ENCODE measurements at places on chromosomes 3 and 15.
A peak's percentile ranks its signal among the peaks of the same experiment; 100 is the strongest.

DNA sequence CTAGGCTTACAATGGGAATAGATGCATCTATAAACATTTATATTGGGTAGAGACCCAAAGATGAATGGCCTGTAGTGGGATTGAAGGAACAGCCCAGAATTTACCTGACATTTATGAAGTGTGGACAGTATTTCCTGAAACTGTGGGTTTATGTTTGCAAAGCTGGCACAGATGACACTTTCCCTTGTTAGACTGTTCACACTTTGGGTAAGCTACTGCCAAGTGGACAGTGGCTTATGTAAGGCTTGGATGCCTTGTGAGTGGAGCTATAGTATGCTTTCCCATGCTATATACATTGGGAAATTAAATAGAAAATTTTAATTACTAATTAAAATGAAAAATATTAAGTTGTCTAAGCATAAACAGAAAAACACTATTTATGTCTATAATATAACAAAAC lies 48.5 kb downstream of the STARD9 start:
- DNase-seq: no peak

DNA sequence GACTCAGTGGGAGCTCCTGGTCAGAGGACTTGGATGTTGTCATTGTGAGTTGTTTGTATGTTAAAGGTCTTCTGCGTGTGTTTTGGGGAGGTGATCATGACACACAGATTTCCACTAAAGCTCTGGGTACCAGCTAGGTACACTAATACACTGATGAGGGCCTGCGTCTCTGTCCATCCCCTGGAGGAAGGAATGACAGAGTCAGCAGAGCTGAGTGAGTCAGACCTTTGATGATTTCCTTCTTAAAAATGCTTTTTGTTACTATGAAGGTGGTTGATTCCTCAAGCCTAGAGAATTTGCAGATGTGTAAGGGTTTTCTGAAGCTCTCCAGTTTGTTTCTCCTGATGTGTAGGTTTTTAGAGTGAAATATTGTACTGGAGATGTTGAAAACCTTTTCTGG lies 424.1 kb upstream of the TPM1 start:
- no peak for DNase-seq

DNA sequence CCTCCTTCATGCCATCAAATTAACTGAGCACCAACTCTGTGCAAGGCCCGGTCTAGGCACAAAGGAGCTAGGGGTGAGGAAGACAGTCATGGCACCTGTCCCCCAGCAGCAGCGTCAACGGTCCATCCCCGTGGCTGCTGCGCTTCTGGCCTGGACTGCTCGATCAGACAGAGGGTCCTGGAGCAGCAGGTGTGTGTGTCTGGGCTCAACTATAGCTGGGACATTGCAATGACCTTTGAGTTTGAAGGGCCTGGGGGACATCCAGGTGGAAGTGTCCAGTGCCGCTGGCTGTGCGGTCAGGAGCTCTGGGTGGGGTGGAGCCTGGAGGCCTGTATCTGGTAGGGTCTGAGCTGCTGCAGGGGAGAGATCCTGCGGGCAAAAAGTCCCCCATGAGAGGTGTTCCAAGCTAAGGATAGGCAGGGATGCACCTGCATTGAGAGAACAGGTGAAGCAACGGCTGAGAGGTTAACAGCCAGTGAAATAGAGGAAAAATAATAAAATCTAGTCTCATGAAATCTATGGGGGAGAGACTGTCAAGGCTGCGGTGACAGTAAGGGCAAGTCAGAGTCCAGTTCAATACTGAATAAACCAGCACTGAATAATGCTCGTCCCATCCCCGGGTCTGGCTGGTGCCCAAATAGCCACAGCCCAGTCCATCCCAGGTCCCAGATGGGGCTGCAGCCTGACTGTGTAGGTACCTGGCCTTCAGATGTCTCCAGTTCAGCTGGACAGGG lies 25.4 kb upstream of the SLC41A3 start:
- DNase-seq: no peak

DNA sequence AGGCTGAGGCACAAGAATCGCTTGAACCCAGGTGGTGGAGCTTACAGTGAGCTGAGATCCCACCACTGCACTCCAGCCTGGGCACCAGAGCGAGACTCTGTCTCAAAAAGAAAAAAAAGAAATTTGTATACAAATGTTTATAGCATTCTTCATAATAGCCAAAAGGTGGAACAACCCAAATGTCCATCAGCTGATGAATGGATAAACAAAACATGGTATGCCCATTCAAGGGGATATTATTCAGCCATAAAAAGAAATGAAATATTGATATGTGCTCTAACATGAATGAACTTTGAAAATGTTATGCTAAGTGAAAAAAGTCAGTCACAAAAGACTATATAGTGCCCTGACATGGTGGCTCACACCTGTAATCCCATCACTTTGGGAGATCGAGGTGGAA lies 11.4 kb downstream of the LHFPL4 start:
- no peak for DNase-seq

- DNase-seq: no peak
Measured at GRCh38 chr3:150681057-150681456, 22.7 kb downstream of the ERICH6 start.

DNA sequence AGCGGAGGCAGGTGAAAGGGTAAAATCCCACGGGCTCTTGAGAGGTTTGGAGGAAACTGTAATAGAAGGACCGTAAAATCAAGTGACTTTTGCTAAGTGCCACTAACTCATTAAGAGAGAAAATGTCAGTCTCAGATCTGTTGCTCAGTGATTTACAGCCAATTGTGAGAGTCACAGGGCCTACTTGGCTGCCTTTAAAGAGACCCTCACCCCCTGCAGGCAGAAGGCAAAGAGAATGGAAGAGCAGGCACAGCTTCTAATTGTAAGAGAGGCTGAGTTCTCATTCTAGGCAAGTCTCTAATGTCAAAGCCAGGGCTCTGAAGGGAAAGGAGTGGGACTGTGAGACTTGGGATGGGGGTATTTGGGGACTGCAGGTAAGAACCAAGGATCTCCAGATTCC lies 9.3 kb upstream of the SYNM start:
- DNase-seq: no peak

DNA sequence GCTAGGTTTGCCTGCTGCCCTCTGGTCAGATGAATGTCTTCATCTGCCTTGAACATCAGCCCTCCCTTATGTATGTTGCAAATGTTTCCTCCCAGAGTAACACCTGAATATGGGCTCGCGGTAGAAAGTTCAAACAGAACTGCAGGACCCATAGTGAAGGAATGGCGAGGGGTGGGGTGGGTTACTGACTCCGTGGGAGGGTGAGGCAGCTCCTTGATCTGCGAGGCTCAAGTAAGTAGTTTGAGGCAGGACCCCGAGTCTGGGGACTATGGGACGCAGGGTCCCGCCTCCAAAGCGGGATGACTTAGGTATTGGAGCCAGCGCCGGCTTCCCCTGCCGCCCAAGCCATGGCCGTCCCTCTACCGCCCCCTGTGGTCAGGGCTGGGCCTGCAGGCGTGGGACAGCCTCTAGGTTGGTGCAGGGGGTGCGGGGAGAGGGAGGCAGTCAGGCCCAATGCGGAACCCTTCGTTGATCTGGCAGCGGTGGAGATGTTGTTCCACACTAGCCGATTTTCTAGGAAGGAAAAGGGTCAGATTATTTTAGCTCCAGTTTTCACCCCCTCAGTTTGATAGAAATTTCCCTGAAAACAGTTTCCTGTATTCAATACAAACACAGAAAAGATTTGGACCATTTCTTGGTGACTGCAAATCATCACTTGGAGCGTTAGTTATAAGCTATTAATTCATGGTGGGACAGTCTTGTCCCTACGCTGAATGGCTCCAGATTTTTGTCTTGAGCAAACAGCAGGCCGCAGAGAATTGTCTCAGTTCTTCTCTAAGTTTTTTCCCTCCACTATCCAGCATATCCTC lies 72.3 kb downstream of the CORO2B start:
- DNase-seq: peak; percentile 56

DNA sequence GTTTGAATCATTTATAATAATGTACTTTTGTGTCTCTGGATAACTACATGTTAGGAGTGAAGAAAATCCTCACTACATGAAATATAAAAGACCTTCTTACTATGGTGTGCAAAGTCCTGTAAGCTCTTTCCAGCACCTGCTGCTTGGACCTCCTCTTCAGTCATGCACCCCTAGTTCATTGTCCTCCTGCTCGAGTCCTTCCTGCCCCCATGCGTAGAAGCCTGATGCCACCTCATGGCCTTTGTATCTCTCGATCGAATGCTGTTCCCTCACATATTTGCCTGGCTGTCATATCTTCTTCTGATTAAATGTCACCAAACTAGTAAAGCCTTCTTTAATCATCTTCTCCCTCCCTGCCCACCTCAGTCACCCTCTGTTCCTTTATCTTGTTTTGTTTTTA lies 49.9 kb upstream of the SUCLG2 start:
- no peak for DNase-seq

GRCh38 chr15:62835351-62835750 lies 207.2 kb upstream of the TPM1 start:
- DNase-seq: no peak

DNA sequence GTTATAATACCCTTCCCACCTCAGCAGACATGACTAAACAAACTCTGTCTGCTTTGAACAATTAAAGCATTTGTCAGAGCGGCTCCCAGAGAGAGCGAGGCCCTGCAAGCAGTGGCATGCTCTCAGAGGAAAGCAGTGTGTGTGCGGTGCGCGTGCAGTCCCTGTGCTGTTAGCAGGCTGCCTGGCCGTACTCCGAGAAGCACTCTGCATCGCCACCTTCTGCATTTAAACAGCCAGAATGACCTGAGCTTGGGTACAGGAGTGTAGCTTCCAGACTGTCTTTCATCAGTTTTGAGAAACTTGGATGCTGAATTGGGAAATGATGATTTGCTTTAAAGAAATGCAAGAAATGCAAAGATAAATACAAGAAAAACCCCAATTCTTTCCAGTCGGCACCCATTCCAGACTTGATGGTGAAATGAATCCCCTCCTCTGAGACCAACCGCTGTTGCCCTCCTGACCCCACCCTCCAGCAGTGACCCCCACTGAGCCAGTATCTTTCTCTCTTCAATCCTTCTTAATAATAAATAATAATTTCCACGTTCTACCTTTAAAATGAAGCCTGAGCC lies 113.5 kb downstream of the VGLL4 start:
- DNase-seq: peak; percentile 96

DNA sequence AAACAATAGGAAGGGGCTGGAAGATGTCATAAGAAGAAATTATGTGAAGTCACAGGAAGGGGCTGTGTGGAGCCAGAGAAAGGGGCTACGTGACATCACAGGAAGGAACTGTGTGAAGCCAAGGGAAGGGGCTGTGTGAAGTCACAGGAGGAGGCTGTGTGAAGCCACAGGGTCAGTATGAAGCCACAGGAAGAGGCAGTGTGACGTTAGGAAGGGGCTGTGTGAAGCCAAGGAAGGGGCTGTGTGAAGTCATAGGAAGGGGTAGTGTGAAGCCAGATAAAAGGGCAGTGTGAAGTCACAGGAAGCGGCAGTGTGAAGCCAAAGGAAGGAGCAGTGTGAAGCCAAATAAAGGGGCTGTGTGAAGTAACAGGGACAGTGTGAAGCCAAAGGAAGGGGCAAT lies 32.5 kb downstream of the GASK1A start:
- DNase-seq: no peak

GRCh38 chr15:50183112-50183794 lies 1.3 kb downstream of the SLC27A2 start:
- DNase-seq: no peak

DNA sequence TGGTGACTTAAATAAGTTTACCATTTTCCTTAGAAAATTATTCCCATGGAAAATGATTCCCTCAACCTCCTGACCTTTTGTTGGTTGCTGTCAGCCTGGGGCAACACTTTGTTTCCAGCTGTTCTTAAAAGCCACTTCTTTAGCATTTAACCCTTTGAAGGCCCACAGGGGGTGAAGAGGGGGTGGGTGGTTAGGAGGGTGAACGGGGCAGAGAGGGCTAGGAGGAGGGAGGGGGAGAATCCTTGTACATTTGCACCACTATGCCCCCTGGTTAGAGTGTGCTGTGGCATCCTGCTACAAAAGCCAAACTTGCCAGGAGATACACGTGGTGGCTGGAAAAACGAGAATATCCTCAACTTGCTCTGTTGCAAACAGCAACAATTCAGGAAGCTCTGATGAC lies 273.2 kb upstream of the RGMA start:
- DNase-seq: no peak

DNA sequence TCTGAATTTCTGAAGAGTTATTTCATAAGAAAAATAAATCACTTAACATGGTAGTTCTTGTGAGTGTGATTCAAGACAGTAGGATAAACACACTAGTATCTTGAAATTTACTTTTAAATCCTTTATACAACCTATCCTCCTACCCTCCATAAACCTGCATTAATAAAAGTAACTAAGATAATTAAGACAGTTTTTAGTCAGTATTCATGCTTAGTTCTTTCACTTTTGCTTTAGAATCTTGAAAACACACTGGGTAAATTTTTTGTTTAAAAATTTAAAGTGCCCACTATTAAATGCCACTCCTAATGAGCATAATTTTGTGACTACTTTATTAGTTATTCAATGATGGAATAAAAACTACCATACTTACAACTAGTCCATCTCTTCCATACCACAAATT lies 28.8 kb downstream of the GOLIM4 start:
- DNase-seq: no peak

- DNase-seq: peak; percentile 23
Measured at GRCh38 chr3:13294442-13295351, 125.4 kb downstream of the NUP210 start.

GRCh38 chr3:170614214-170614966 lies 28.5 kb upstream of the SLC7A14 start:
- no peak for DNase-seq

DNA sequence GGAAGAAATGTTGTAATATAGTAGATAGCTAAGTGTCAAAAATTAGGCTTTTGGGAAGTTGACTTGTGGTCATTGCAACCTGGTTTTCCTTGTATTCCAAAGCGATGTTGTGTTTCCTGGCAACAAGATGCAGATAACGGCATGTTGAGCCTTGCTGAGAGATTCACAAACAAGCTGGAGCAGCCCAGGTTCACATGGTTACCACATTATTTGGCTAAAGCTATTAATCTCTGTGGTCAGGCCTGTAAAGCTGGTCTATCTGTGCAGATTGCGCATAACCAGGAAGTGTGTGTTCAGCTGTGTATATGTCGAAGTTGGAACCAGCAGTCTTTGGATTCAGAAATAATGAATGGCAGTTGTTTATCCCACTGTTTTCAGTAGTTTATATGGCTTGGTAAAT lies 6.6 kb downstream of the TIPARP start:
- peak; percentile 77 for DNase-seq

DNA sequence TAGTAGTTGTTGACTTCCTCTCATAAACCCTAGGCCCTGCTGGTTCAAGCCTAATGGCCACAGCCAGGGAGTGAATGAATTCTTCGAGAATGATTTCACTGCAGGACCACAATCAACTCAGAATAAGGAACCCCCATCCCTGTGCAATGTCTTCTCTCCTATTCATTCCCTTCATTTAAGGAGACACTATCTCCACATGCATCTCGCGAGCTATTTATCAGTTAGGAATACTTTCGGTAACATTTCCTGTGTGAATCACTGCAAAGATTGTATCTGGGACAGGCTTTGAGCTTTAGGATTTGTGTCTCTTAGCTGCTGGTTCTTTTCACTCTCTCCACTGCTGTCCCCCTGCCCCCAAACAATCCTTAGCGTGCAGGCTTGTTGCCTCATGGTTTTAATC lies 94.4 kb downstream of the MYLK start:
- DNase-seq: no peak

GRCh38 chr3:49570028-49570654 lies 15.9 kb downstream of the BSN start:
- no peak for DNase-seq

GRCh38 chr3:80701349-80701748 lies 933.6 kb upstream of the ROBO1 start:
- DNase-seq: no peak
